ENCODE measurements at places on chromosomes 11 and 22.

DNA sequence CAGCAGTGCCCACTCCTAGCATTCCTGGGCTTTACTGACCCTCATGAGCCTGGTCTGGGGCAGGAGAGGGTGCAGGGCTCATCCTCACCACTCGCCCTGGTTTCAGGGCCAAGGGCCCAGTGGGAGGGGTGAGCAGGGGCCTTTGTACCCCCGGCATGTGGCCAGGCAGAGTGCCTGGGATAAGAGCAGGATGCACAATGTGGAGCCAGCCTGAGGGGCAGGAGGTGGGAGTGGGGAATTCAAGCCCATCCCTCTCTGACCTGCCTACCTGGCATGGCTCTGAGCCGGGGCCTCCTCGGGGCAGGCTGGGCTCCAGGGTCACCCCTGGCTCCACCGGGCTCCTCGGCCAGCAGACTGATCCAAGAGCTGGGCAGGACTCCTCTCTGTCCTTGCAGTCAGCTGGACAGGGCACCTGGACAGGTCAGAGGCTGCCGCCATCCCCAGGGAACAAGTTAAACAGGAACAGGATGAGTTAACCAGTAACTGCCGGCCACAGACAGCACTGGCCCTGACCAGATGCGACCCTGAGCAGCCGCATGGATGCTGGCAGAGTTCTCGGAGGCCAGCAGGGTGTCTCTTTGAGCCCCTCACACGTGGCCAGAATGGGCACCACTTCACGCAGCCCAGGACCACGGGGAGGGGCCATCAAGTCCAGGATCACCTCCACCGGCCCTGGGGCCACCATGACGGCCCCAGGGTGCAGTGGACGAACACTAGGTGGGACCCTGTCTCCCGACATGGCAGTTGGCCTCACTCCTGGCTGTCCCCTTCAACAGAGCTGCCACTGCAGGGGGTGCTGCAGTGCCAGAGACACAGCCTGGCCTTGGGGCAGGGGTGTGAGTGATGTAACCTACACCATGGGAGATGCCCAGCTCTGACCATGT, 5.0 kb downstream of the SIGIRR start:
- no peak for DNase-seq

- DNase-seq, result no peak
Measured at GRCh38 chr11:11038352-11038751, 180.5 kb upstream of the ZBED5 start.

DNA sequence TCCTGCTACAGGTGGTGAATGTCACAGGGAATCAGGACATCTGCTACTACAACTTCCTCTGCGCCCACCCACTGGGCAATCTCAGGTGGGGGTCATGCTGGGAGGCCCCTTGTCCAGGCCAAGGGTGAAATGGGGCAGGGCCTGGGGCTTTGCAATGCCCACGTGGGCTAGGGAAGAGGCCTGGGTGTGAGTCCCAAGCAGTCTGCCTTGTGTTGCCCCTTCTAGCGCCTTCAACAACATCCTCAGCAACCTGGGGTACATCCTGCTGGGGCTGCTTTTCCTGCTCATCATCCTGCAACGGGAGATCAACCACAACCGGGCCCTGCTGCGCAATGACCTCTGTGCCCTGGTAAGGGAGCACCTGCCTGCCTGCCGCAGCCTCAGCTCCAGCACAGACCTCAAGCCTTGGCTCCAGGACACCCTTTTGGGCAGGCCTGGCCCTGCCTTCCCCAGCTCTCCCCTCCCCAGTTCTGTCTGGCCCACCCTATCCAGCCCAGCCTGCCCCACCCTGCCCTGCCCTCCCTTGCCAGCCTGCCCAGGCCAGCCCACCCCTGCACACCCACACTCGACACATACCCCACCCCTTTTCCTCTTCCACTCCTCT, 9.1 kb upstream of the TAGLN start:
- DNase-seq, result no peak

GRCh38 chr11:46480909-46481308, 89.3 kb upstream of the CHRM4 start:
- no peak for DNase-seq

GRCh38 chr11:22558664-22559063, 67.0 kb downstream of the FANCF start:
- no peak for DNase-seq

GRCh38 chr11:2105511-2105910, 33.7 kb downstream of the IGF2 start:
- DNase-seq, result no peak

DNA sequence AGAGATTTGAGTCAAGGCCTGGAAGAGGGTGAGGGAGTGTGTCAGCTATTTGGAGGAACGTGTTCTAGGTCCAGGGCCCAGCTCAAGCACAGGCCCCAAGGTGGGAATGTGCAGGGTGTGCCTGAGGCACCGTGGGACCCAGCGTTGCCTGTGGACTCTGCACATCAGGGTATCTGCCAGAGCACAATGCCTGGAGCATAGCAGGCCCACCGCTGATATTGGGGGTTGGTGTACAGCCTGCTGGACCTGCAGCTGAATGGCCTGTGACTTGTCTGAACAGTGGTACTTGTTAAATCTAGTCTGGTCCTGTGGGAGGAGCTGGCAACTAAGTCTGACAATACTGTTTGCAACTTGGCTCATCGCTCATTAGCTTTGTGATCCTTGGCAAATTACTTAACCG, 131.7 kb downstream of the GRIK4 start:
- no peak for DNase-seq

GRCh38 chr11:79400717-79401330, 40.0 kb downstream of the TENM4 start:
- DNase-seq, result no peak

DNA sequence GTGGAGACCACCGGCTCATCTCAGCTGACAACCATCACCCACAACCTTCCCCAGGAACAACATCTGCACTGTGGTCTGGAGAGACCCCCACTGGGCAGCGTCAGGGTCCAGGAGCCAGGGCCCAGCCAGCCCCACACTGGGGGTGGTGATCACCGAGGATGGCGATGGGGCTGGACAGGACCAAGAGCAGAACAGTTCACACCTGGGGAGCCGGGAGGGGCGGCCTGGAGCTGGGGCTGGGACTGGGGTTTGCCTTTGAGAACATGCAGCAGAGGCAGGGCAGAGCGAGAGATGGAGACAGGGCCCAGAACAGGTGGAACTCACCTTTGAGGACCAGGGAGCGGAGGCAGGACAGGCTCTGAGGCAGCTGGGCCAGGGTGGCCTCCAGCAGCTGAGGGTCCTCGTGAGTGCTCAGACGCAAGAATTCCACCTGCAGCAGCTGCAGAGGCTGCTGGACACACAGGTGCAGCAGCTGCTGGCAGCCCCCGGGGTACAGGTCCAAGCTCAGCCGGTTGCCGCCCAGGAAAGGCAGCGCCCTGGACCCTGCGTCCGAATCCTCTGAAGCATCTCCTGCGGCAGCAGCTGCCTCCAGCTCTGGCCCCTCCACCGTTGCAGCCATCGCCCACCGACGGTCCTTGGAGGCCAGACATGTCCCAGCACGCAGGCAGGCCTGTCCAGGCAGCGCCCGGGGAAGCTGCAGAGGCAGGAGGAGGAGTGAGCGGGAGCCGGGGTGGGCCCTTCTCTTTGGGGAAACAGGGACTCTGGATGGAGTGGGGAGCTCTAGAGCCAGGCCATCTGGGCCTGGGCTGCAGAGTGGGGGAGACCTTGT, 1.0 kb downstream of the PIDD1 start:
- no peak for DNase-seq

GRCh38 chr22:49097966-49098365, 729.7 kb downstream of the BRD1 start:
- peak; percentile 49 for DNase-seq

DNA sequence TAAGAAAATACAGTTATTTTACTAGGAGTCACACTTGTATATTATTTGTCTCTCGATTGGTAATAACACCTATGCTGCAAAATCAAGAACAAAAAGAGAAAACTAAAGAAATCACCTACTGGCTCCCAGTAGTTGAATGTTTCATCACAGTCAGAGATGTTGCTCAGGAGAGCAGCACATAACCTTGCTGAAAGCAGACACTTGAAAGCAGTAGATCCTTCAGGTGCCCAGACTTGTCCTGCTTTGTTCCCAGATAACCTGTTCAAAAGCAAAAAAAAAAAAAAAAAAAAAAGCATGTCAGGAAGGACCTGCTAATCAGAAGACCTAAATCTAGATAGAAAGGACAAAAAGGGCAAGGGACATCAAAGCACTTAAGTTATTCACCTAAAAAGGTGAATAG, 1.3 kb downstream of the ALG9 start:
- DNase-seq, result no peak

GRCh38 chr22:29122041-29122440, 49.2 kb downstream of the KREMEN1 start:
- DNase-seq, result no peak

DNA sequence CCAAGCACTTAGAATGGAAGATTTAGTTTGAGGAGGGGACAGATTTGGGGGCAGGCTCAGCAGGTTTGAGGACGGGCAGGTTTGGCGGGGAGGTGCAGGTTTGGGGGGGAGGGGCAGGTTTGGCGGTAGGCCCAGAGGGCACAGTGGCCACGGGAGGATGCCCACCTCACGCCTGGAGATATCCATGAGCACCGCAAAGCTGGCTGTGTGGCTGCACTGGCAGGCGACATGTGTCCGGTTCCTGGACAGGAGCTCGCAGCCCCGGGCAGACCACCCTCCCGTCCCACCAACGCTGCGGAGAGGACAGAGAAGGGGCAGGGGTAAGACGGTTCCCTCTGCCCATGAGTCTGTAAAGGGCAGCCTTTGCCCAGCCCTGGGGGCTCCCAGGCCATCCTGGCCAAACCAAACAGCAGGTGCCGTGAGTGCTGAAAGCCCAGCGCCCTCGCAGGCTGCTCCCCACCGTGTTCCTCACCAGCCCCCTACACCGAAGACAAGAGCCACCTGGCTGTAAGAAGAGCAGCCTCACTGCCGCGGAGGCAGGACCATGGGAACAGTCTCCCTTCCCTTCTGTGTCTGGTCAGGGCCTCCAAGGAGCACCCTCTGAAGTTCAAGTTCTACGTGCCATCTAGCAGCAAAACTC, 43.0 kb downstream of the TRMU start:
- peak; percentile 46 for DNase-seq

GRCh38 chr22:45332001-45332400, 22.3 kb downstream of the FAM118A start:
- no peak for DNase-seq

DNA sequence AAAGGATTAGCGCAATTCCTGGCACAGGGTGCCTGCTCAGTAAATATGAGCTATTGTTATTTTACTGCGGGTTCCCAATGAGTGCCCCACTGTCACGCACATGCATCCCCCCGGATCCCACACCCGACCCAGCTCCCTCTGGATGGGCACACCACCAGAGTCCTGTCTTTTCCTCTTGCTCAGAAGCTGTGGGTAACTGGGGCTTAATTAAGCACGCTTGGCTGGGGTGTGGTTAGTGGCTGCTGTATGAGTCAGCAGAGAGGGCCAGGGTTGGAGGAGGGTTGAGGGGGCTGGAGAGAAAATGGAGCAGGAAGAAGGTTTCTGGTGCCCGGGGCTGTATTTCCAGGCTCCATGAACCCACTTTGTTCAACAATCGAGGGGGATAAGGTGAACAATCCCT, 30.3 kb upstream of the NECTIN1 start:
- DNase-seq, result peak; percentile 36

DNA sequence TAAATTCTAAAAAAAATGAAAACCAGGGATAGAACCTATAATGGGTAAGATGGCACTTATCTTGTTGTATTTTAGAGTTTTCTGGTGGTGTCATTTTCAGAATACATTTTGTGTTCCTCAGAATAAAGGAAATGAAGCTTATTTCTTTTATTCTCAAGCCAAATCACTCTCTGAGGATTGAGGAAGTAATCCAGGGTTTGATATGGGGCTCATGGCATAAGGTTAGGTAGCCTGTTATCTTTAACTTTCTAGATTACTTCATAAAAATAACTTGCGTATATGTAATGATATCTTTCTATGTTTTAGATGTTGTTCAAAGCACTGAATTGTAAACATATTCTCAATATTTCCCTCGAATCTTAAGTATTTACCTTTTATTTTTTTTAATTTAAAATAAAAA, 33.5 kb downstream of the PDE3B start:
- no peak for DNase-seq

DNA sequence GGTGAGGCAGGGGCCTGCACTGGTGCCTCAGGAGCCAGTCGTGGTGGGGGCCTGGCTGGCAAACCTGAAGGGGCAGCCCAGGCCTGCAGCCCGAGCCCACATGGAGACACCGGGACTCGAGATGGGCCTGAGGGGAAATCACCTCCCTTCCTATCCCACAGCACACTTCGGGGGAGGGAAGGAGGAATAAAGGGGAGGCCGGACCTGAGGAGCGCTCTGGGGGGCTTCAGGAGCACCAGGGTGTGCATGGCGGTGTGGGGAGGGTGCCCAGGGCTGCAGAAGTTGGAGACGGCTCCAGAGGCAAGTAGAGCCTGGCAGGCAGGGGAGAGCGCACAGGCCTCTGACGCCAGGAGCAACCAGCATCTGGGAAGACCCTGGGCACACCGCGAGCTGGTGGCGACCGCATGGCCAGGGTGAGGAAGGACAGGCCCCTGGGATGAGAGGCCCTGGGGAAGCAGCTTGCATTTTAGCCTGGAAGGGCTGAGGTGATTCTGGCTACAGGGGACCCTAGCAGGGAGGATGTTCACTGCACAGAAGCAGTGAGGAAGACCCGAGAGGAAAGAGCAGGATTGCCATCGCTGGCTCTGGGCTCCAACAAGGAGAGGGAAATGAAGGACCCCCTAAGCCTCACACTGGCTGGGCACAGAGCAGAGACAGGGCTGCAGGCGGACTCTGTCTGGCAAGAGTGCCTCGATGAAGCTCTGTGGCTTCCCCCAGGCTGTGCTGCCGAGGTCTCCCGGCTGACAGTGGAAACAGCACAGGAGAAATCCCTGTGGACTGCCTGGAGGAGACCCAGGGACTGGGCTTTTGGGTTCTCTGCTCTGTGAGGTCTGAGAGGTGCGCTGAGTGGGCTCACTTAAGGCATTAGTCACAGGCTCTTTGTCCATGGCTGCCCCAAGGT, 457.7 kb downstream of the BRD1 start:
- DNase-seq, result no peak

DNA sequence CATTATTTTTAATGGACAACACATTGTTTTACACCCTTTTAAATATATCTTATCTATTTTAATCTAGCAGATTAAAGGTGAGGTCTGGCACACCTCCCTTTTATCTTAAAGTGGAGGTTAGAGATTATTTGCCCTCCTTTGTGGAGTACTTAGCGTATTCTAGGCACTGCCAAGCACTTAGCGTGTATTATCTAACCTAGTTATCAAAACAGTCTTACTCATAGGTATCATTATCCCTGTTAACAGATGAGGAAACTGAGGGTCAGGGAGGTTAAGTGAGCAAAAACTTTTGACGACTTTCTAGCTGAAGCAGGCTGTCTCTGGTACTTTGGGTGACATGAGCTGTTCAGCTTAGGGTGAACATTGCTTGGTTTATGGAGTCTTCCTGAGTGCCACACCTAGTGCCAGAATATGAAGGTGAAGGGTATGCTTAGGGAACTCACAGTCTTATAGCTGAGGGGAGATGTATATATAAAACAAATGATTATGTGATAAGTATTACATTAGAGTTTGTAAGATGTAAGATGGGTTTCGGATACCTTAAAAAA, 55.0 kb downstream of the ZNRF3 start:
- no peak for DNase-seq
